ENCODE measurements at places on chromosomes 16 and 17.

- DNase-seq, result no peak
Measured at GRCh38 chr17:65918916-65919315, 273.0 kb downstream of the CEP112 start.

GRCh38 chr16:57025941-57026777 is 36.8 kb downstream of the NLRC5 start:
- DNase-seq, result no peak

DNA sequence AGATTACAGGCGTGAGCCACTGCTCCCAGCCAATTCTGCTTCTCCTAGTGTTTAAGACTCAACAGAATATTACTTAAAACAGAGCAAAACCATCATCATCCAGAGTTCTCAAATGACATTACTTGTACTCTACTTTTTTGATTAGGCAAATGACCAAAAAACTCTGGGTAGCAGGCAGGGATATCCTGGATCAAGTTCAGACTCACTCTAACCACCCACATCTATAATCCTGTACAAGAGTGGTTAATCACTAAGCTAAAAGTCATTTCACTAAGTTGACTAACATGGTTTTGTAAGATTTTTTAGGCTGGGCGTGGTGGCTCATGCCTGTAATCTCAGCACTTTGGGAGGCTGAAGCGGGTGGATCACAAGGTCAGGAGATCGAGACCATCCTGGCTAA is 6.8 kb downstream of the NAE1 start:
- no peak for DNase-seq

DNA sequence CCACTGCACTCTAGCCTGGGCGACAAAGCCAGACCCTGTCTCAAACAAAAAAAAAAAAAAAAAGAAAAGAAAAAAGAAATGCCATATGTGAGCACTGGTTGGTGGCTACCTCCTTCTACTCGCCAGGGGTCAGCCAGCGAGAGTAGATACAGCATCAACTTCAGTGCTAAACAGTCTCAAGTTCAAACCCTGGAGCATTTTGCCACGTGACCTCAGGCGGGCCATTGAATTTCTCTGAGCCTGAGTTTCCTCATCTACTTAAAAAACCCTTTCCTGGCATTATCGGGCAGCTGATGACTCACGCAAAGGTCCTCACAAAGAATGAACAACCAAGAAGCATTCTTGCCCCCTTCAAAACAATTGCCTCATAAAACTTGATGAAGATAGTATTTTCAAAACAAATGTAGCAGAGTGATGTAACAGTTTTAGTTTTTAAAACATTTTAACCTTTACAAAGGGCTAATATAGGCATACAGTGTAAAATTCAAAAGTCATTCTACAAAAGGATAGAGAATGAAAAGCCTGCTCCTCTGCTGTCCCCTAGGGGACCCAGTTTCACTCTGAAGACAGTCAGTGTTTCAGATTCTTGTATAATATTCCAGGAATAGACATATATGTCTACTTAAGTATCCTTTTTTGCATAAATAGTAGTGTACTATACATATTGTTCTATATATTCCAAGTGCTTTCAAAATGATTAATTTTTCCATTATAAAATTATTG is 28.4 kb downstream of the DNAH2 start:
- DNase-seq, result peak; percentile 93

- DNase-seq, result no peak
Measured at GRCh38 chr16:83955218-83956130, 2.4 kb downstream of the OSGIN1 start.

DNA sequence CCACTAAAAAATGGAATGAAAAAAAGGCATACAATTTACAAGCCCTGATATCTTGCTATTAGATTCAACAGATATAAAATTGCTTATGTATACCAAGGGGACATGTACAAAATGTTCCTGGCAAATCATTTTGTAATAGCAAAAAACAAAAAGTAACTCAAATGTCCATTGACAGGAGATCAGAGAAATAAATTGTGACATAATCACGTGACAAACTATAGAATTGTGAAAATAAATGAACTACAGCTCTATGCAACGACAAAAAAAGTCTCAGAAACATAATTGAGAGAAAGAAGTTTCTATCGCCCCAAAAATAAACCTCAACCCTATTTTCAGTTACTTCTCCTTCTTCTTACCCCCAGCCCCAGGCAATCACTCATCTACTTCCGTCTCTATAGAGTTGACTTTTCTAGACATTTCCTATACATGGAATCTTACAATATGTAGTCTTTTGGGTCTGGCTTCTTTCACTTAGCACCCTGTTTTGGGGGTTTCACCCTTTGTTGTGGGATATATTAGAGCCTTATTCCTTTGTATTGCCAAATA is 12.1 kb upstream of the ACE start:
- DNase-seq, result no peak

DNA sequence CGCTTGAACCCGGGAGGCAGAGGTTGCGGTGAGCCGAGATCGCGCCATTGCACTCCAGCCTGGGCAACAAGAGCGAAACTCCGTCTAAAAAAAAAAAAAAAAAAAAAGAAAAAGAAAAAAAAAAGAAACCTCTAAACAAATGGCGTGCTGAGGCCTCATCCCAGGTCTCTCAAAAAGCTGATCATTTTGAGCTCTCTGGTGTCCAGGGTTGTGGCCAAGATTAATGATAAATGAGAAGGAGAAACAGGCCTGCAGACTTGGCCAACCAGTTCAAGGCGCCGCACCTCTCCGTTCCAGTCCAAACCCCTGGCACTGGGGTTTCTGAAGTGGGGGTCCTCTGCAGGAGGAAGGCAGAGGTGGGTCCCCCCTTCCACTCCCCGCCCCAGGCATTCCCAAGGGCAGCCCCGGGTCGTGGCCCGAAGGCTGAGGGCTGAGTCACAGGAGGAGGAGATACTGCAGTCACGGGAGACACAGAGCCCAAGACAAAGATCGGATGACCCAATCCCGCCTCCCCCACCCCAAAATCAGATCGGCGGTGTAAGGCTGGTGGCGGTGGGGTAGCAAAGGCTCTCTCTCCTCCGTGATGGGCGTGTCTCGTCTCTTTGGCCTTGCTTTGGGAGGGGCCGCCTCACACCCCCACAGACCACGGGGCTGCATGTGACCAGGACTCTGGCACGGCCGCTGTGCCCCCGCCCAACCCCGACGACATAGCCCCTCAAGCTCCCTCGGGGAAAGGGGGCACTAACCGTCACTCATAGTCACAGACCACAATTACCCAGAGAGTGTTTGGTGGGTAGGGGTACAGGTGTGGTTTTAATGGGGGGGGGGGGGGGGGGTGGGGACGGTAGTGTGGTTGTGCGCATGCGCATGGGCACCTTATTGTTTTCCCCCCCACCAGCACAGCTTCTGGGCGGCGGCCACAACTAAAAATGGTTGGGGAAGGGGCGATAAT is 1.1 kb downstream of the VAT1 start:
- peak; percentile 88 for DNase-seq

DNA sequence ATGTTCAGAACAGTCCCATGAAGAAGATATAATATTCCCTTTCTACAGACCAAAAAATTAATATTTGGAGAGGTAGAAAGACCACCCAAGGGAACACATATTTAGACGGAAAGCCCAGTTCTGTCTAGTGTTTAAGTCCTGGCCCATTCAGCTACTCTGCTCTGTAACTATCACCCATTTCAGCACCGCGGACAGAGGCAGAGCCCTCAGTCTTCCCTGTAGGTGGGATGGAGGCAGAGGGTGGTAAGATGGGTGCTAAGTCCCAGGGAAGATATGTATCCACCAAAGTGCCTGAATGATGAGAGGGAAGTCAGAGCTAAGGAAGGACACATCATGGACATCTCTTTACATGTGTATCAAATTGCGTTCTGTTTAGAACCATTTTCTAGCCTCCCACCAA is 27.8 kb upstream of the C16orf78 start:
- DNase-seq, result no peak

GRCh38 chr17:43351691-43352090 is 47.1 kb upstream of the ARL4D start:
- no peak for DNase-seq

DNA sequence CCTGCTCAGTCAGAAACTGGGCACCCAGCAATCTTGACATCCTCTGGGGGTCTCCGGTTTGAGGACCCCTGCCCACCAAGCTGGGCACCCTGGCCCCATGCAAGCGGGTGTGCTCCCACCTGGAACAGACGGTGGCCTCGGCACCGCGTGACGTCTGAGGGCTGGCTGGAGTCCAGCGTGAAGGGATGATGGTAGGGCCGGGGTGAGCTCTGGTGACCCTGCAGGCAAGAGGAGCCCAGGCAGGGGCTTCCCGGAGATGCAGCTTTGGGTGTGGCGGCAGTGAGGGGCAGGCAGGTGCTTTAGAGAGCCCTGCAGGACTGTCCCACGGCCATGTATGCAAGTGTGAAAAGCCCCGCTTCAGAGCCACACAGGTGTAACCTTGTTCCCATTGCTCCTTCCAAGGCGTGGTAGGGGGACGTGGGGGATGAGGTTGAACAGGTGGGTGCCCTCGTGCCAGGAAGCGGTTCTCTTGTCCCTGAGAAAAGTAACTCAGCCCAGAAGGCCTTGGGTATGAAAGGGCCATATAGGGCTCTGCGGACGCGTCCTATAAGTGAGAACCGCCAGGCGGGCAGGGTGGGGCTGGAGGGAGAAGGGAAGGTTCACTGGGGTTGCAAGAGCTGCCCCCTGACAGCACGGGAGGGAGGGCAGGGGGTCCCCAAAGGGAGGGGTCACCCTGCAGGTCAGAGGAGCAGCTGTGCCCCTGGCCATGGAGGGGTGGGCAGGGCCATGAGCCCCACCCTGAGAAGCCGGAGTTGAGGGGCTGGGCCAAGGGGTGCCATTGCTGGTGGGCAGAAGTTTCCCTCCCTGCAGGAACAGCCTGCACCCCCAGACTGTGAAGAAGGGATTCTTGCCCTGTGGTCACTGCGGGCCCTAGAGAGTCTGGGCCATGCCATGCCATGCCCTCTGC is 9.2 kb downstream of the RGS11 start:
- no peak for DNase-seq

GRCh38 chr17:80223142-80223815 is 3.1 kb downstream of the SLC26A11 start:
- no peak for DNase-seq

GRCh38 chr16:10552998-10553491 is 27.4 kb downstream of the EMP2 start:
- no peak for DNase-seq
